ENCODE measurements at places on chromosomes 5 and 9. TPM values are rescaled to one million over a fixed set of nuclear protein-coding genes. Genes with fewer than 3 reads are reported as not detected.

Gene SEMA4D
- 156 TPM for total RNA-seq

Gene RNF183
- not detected for total RNA-seq

Gene GRM6
- total RNA-seq = not detected

Gene WDR31
- 0.88 TPM for total RNA-seq

Gene TRIP13
- 24.0 TPM for total RNA-seq

Gene FOXD4L3
- total RNA-seq = not detected

Gene CHSY3
- total RNA-seq = not detected

Gene SURF6
- 13.8 TPM for total RNA-seq

Gene CCL27
- not detected for total RNA-seq

Gene ROR2
- not detected for total RNA-seq

Gene EXD3
- 11.2 TPM for total RNA-seq

Gene HSPA4
- 190 TPM for total RNA-seq

Gene C9orf85
- total RNA-seq = 6.2 TPM

Gene KLF9
- 44.2 TPM for total RNA-seq

Gene DRD1
- not detected for total RNA-seq

Gene PCDHGA6
- 0.05 TPM for total RNA-seq

Gene KCNIP1
- not detected for total RNA-seq

Gene TMEM171
- total RNA-seq = not detected

Gene TXNDC8
- total RNA-seq = not detected

Gene GDA
- not detected for total RNA-seq

Gene C1QTNF2
- total RNA-seq = not detected

Gene C5orf58
- not detected for total RNA-seq

Gene FAM81B
- total RNA-seq = not detected

Gene PCDHGB2
- total RNA-seq = not detected

Gene ECSCR
- 0.74 TPM for total RNA-seq

Gene PTPN3
- total RNA-seq = 0.27 TPM

Gene AQP7
- total RNA-seq = not detected

Gene PCDHB8
- not detected for total RNA-seq

Gene CAMSAP1
- 32.6 TPM for total RNA-seq
